Calu3 (cell line): ENCODE measurements at places on chromosomes 11 and 22.

GRCh38 chr11:60756307-60757032 lies at the start of gene MS4A15:
Gene MS4A15 (plus strand): TSS chr11:60756867. CDS start chr11:60763734, 6,867 bp downstream.
- DNase-seq: peak; percentile 41

GRCh38 chr11:47056261-47056915 lies 119.8 kb downstream of the CSTPP1 start:
- no peak for DNase-seq

- DNase-seq: no peak
Measured at GRCh38 chr22:32325416-32325801, 32.3 kb upstream of the RFPL3 start.

GRCh38 chr22:47187176-47187957 lies 424.9 kb downstream of the TBC1D22A start:
- DNase-seq: no peak

DNA sequence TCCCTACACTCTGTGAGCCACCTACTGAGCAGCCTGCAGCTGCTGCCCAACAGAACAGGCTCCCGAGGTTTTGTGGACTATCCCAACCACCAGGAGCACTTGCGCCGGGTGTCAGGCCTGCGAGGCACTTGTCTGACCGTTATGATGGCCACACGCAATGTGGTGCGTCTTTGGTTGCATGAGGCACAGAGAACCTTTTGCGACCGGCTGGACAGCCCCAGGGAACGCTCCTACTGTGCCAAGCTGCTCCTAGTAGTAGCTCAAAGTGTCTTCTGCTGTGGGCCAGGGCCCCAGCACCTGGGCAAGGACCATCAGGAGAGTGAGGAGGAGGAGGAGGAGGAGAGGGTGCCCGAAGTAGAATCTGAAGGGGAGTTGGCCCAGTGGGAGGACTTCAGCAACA lies 46.4 kb downstream of the RRP8 start:
- no peak for DNase-seq

DNA sequence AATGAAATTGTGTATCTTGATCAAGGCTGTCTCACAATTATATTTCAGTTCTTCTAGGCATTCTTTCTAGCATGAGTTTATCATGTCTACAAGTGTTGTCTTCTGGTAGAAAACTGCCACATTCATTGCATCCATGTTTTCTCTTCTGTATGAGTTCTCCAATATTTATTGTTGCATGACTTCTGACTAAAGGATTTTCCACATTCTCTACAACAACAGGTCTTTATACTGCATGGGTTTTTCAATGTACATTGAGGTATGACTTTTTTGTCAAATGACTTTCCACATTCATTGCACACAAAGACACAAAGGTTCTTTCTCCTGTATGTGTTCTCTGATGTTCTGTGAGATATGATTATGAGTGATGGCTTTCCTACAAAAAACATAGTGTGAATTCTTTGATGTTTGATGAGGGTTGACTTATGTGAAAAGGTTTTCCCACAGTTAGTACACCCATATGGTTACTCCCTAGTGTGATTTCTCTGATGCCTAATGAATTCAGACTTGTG lies 890.6 kb upstream of the CNTN5 start:
- no peak for DNase-seq

DNA sequence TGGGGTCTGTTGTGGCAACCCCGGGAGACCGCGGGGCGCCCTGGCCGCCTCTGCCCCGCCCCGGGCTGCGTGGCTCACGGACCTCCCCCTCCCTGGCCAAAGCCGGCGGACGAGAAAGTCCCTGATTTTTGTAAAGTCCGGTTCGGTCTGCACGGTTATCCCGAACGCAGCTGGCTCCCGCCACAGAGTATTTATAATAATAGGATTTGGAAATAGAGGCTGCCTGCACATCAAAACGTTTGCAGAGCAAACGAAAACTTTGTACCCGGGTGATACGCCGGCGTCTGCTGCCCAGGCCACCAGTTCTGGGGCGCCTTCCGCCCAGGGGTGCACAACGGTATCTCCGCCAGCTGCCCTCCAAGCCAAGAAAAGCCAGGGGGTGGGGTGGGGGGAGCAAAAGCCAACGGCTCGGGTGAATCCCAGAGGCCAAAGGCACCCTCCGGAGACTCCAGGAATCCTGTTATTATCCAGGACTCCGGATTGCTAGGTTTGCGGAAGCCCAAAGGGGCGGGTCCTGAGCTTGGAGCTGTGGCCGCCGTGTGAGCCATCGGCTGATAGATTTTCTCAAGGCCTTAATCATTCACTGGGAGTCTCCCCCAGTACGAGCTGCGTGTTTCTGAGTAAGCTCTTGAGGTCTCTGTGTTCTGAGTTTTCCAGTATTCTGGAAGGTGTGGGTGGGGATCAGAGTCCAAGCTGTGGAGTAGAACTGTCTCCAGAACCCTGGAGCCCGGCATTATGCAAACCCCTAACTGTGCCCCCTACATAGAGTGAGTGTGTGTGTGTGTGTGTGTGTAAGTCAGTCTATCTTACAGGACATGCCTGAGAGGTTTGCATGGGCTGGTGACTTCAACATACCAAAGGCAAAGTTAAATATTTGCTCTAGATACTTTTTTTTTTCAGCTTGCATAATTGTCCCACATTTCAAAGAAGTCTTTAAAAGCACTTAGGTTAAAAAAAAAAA lies 673 bp upstream of the SHANK2 start:
- DNase-seq: peak; percentile 77

GRCh38 chr22:45036154-45036553 lies 26.3 kb upstream of the PHF21B start:
- DNase-seq: no peak

DNA sequence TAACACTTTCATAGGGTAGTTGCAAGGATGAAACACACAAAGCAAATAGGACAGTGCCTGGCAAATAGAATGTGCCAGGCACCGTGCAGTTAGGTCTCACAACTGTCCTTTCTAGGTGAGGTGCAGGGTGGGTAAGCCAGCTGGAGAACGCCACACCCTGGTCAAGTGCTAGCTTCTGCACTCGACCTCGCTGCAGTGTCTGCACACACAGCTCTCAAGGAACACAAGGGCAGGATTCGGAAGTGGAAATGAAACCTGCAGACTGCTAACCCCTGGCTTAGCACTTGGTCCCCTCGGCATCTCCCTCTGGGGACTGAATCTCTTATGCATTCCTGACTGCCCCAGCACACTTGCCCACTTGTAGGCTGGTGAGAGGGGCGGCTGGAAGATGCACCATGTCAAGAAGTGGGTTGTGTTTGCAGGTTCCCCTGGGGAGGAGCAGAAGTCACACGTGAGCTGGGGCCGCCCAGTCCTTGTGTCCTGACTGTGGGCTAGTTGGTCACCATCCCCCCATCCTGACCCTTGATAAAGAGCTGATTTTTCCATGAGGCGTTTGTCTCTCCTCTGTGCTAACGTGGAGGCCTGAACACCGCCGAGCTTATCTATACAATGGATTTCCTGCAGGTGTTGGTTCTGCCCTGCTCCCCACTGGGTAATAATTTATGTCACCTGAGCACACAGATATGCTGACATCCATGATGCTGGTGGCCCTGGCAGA lies 89.0 kb downstream of the MICAL2 start:
- DNase-seq: no peak

GRCh38 chr11:43894546-43894945 lies 13.9 kb downstream of the ALKBH3 start:
- DNase-seq: no peak

GRCh38 chr11:31874631-31875191 lies 63.6 kb upstream of the PAX6 start:
- no peak for DNase-seq

DNA sequence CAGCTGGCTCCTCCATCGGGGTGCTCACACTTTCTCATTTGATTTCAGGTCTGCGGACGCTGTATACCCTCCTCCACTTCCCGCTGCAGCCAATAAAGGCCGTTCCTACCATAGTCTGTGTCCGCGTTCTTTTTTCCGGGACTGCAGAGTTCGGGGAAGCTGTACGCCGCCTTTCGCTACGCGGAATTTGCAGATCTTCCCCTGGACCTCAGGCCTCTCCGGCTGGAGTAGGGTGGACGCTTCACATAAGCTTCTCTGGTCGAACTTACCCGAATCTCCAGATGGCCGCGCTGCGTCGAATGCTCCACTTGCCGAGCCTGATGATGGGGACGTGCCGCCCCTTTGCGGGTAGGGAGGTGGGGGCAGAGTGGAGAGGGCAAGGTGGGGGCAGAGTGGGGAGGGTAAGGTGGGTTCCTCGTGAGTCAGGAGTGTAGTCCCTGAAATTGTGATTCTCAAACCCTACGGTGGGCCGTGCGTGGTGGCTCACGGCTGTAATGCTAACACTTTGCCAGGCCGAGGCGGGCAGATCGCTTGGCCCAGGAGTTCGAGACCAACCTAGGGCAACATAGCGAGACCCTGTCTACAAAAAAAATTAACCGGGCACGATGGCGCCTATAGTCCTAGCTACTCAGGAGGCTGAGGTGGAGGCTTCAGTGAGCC lies 617 bp downstream of the CSKMT start:
- peak; percentile 30 for DNase-seq

- no peak for DNase-seq
Measured at GRCh38 chr11:67634366-67635230, 4.9 kb upstream of the NUDT8 start.

- DNase-seq: no peak
Measured at GRCh38 chr11:65708451-65708850, 3.6 kb upstream of the KAT5 start.

DNA sequence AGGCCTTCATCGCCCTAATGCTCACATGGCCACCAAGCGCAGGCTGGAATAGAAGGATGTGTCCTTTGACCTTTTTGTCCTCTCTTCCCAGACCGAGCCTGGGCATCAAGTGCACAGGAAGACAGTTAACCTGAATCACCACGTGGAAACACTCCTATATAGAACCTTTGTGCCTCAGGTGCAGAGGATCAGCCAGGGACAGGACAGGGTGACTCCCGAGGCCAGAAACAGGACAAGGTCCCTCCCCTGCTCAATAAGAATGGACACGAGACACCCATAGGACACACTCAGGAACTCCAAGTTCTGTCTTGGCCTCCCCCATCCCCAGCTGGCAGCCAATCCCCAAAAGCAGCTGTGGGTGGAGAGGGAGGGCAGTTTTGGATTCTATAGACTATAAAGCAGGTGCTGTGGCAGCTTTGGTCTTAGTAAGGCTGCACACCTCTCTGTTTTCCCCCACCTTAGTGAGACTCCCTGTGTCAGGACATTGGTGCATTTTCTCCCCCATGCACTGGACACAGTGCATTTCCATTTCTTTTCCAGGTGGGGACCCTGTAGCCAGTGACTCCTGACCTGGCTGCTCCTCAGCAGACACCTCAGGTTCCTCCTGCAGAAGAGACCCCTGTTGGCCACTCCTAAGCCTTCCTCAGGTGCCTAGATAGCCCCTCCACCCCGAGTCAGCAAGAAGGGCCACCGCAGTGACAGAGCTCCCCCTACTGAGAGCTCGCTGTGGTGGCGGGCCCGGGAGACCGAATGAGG lies 43.6 kb upstream of the POU2AF1 start:
- peak; percentile 72 for DNase-seq

DNA sequence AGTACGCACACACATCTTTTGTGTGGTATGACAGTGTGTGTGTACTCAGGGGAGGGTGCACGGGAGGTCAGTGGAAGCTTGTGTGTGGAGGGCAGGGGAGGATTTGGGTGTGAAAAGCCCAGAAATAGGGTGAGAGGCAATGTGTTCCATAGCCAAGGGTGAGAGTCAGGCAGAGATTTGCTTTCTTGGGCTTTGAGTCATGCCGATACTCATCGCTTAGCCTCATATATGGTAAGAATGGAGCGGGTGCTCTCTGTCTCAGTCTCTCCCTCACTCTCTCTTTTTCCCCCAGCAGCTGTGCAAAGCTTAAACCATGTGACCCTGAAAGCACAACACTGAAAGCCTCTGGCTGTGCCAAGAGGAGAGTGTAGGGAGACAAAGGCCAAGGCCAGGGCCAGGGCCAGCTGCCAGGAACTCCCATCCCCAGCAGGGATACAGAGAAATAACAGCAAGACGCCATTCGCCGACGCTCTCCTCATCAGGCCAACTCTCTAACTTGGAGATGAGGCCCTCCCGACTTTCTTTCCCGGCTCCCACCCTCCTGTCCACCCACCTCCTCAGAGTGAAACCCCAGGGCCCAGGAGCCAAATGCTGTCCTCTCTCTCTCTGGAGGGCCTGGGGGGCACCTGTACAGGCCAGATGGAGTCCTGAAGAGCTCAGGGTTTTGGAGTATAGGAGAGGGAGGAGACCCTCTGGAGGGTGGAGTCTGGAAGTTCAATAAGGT lies 20.3 kb upstream of the MICAL3 start:
- DNase-seq: no peak

GRCh38 chr22:41780746-41781505 lies 19.6 kb upstream of the CCDC134 start:
- no peak for DNase-seq

DNA sequence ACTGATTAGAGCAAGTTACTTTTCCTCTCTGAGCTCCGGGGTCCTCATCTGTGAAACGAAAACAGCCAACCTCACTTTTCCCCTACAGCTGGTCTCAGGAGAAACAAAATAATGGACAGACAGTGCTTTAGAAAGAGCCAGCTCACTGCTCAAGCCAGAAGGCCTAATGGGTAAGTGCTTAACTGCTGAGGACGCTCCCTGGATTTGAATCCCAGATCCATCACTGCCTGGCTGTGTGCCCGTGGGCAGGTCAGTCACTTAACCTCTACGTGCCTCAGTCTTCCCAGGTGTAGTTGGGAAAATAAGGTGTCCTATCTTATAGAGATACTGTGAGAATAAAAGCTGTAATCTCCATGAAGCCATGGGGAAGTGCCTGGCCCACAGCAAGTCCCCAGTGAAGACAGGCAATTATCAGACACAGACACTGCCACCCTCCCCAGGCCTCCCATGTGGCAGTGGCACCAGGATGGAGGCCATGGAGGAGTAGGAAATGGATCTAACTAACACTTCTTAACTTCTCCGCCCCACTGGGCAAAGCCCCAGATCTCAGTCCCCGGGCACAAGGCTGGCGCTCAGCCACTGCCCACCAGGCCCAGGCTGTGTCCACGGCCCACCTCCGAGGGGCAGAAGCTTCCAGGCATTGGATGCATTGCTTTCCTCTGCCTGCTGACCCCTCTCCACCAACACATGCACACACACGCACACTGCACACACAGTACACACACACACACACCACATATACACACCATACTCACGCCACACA lies 9.2 kb downstream of the TP53I11 start:
- DNase-seq: no peak

DNA sequence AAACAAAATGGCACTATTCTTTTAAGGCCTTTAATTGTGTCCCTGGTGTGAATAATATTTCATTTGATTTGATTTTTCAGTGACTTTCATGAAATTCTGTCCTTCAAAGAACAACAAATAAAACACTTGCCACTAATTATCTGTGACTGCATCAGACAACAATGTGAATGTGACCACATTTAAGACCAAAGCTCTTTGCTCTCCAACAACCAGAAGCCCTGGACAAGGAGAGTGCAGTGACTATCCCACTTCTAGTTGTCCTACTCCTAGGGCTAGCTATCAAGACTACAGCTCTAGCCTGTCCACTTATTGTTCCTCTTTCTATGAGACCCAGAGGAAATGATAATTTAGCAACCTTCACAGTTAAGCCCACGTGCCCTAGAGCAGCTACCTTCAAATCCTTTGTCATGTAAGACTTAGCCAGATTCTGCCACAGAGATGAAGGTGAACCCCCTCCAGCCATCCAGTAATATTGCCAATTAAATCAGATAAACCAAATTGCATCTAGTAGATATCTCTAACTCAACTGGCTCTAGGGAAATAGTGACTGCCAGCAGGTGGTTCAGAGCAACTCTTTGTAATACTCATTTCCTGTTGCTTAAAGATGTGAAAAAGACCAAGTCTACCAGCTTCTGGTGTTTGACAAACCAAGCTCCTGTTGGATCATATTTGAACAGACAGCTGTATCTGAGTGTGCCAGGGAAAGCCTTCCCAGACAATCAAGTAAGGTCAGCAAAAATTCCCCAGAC lies 142.6 kb upstream of the BLID start:
- no peak for DNase-seq

GRCh38 chr22:46914916-46915894 lies 152.8 kb downstream of the TBC1D22A start:
- no peak for DNase-seq
